ENCODE measurements at places on chromosomes 6 and 20.

GRCh38 chr6:140546640-140547039, 1172.2 kb upstream of the CITED2 start:
- DNase-seq: no peak

GRCh38 chr20:24773751-24774201, 175.3 kb upstream of the CST7 start:
- no peak for DNase-seq

DNA sequence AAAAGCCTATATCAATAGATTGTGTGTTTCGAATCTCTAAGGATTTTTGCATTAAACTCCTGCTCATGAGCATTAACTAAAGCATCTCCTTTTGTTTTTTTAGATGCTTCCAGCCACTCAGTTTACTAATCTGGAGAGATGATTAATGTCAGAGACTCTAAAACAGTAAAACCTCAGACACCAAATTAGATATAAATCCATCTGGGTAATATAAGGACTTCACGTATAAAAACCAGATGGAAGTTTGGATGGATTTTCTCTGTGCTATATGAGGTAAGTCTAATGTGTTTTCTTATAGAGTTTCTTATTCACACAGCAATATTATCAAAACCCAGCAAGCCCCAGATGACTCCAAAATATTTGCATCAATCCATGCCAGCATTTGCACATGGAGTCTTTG, 137.2 kb downstream of the SYNE1 start:
- DNase-seq: no peak

- no peak for DNase-seq
Observed at GRCh38 chr20:24789877-24790276, 159.2 kb upstream of the CST7 start.

GRCh38 chr20:50580842-50581544, 70.8 kb downstream of the PTPN1 start:
- no peak for DNase-seq

GRCh38 chr6:3165631-3166534, 8.5 kb upstream of the TUBB2A start:
- no peak for DNase-seq

DNA sequence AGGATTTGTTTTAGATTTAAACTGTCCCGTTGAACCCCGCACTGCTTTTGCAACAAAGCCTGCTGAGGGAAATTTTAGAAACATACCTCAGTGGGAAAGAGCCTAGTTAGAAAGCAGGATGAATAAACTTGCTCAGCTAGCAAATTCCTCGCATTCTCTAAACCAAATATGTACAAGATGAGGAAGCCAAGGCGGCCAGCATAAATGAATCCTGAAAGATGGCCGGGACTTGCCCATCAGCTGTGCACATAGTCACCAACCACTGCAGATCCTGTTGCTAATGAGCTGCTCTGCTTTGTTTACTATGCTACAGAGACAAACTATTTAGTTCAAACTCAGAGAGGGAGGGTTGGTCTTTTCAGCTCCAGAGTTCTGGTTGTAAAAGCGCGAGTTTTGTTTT, 49.0 kb downstream of the TMEM170B start:
- DNase-seq: no peak

DNA sequence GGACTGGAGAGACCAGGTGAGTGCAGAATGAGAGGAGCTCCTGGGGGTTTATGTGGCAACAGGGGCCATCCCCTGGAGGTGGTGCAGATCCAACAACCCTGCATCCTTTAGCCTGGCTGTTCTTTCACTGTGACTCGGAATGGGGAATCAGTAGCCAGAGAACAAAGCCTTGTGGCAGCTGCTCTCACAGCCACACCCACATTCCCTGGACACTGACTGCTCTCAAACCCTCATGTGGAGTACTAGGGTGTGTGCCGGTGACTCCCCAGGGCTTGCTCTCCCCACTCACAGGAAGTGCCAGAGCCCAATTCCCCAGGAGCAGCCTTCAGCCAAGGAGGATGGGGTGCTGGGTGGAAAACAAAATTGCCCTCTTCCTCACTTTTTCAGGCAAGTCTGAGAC, 30.2 kb upstream of the GGTLC1 start:
- peak; percentile 48 for DNase-seq

GRCh38 chr6:56757588-56757984, 114.9 kb upstream of the DST start:
- DNase-seq: no peak

GRCh38 chr6:145015739-145016558, 719.4 kb downstream of the EPM2A start:
- DNase-seq: no peak

- peak; percentile 8 for DNase-seq
Observed at GRCh38 chr20:8389381-8390036, 257.4 kb downstream of the PLCB1 start.

DNA sequence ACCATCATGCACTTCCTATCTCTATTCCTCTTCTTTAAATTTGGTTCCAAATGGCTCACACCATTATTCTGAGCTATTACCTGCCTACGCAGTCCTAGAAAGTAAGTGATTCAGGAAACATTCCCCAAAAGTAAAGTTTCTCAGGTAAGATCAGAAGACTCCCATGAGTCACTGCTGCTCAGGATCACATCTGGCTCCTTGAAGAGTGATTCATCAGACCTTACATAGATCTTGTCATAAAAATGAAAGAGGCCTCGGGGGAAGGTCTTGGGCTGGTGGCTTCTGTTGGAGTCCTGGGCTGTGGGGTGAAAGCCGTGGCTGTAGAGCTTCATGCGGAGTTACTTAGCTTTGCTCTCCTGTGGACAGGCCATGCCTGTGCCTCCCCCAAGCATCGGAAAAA, 35.9 kb downstream of the PLG start:
- DNase-seq: no peak

DNA sequence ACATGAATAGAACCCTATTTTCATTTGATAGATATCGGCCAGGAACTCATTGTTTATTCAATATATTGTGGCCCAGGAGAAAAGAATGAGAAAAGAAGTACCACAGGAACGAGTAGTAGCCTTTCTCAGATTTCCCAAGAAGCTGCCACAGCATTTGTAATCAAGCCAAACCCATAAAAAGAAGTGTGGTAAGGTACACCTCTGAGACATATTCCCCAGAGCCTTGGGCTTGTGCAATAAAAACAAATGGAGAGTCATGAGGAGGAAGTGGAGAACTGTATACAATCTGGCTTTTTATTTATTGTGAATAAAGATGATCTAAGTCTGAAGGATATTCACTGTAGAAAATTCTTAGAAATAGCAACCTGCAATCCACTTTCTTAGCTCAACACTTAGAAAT, 36.7 kb downstream of the KIF6 start:
- DNase-seq: no peak

- DNase-seq: no peak
Observed at GRCh38 chr20:23393996-23394775, 27.1 kb downstream of the NAPB start.

- DNase-seq: no peak
Observed at GRCh38 chr6:7546896-7547295, 5.4 kb downstream of the DSP start.

DNA sequence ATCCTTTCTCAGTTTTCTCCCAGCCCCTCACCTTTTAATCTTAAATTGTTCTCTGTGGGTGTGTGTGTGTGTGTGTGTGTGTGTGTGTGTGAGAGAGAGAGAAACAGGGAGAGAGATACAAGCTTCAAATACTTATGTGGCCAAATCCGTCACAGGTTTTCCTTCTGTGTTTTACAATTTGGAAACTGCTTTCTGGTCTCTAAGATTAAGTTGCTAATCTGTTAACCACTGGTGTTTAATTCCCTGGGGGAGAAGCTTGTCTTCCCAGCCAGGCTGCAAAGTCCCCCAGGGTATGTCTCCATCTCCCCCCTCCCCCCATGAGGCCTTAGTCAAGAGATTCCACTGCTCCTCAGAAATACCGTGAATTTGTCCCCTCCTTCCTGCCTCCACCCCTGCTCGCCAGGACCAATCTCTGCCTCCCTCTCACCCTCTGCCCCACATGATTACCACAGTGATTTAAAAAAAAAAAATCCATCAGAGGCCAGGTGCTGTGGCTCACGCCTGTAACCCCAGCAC, 49.0 kb downstream of the RIPOR3 start:
- DNase-seq: no peak

GRCh38 chr6:135904666-135905065, 53.2 kb downstream of the PDE7B start:
- no peak for DNase-seq

DNA sequence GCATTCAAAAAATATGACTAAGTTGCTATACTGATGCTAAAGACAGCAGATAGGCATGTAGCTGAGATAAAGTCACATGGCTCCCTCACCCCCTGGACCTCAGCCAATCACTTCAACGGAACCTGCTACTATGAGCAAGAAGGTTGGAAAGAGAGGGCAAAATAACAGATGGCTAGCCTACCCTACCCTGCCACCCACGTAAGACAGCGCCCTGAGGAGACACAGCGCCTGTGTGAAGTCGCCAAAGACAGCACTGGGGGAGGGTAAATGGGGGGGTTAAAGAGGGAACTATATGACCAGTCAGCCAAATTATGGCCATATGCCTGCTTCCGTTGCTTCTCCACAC, 163.2 kb downstream of the RALGAPA2 start:
- DNase-seq: peak; percentile 43

GRCh38 chr6:110329348-110329713, 28.8 kb downstream of the METTL24 start:
- no peak for DNase-seq

GRCh38 chr6:1287103-1287591, 24.8 kb upstream of the FOXQ1 start:
- DNase-seq: no peak

DNA sequence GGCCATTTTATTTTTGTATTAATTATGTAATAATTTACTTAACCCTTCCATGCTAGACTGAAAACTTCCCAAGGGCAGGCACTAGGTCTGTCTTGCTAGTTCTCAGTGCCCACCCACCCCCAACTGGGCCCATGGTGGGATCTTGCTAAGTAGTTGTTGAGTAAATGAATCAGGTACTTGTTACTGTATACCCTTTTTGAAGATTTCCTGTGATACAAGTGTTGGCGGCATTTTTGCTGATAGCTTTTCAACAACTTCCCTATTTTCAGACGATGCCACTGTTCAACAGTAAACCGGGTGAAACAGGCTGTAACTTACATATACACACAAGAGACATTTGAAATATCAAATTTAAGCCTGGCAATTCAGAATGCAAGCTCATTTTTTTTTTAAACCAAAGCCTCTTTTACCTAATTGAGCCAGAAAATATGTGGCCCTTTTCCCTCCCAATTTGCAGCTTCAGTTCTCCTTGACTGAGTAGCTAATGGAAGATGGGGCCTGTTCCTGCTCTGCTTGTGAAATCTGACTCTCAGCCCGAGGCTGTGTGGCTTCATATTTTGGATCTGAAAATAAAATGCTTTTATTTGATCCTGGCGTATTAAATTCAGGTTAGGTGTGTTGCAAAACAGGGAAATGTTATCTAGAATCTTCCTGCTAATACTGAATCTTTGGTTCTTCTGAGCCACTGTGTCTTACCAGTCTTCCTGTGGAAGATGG, 288.3 kb downstream of the NRN1 start:
- DNase-seq: no peak

DNA sequence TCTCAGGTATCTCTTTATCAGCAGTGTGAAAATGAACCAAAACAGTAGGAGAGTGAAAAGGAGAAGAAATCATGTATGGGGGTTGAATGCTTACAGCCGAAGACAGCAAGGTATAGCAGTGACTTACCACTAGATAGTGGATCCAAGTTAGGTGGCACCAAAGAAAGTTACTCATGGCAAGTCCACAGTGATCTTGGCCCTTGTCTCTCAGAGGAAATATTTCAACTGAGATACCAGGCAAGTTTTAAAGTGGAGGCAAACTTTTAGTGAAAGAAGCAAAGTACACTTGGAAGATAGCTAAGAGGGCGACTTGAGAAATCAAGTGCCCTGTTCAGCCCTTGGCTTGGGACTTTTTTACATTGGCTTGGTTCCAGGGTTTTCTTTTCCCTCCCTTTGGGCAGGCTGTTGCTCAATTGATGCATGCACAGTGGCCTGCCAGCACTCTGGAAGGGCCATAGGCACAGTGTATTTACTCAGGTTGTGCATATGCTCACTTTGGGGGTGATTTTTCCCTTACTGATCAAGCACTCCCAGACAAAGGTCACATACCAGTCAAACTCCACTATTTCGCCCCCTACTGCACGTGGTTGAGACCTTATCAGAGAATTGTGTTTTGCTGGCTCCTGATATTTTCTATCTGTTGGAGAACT, 329.5 kb upstream of the KHDRBS2 start:
- no peak for DNase-seq

- peak; percentile 0 for DNase-seq
Observed at GRCh38 chr20:56247954-56248782, at the start of gene MC3R. TSS of gene MC3R (plus strand) at chr20:56248732. CDS start at chr20:56248844, 112 bp downstream.

DNA sequence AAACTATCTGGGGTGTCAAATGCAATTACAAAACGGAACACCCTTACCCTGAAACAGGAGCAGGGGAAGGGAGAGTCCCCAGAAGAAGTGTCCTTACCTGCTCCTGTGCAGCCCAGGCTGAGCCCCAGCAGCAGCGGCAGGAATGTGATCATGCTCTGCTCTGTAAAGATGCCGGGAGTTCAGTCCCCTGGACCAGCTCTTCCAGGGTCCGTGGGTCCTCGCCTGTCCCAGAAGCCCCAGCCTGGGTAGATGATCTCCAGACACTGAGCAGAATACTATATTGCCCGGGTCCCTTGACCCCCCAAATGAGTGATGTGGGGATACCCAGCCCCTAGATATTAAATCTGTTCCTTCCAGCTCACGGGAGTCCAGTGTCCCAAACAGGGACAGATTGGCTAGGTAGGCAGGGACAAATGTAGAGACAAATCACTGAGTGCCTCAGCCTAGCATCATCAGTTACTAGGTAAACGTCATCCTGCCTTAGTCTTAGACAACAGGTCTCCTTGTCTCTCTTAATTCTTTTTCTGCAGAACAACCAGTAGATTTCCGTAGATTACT, at the start of gene HLA-DMB:
HLA-DMB (minus strand) TSS at position 373 of the 558 bp plus-strand sequence; CDS start at position 152, 221 bp downstream.
- peak; percentile 71 for DNase-seq

DNA sequence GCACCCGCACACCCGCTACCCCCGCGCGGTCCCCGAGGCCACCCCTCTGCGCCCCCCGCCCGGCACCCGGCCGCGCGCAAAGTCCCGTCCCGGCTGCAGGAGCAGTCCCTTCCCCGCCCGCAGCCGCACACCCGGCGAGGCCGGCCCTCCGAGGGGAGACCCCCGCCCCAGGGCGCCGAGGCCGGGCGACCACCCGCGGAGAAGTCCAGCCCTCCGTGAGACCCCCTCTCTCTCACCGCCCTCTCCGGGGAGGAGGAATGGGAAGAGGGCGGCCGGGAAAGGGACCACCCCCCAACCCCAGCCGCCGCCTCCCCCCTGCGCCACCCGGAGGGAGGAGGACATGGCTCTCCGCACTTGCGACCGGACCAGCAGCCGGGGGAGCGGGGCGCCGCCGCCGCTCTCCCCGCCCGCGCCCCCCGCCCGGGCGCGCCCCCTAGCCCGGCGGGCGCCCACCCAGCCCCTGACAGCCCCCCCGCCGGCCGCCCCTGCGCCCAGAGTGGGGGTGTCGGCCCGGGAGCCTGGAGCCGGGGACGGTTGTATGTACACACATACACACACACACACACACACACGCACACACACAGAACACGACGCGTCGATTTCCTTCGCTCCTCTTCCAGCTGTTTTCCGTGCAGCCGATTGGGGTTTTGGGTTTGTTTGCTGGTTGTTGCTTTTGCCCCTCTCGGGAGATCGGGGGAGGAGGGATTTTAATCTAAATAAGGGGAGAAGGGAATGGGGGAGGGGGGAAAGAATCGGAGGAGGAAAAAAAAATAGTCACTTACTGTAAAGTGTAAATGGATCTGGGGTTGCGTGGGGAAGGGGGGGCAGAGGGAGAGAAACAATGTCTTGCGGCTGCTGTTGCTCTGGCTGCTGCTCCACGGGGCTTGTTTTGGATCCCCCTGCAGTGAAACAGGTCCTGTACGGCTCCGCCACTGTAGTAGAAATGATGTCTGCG, at the start of gene ATXN1:
ATXN1 (minus strand) TSS at position 945 of the 955 bp plus-strand sequence.
- no peak for DNase-seq
